ENCODE measurements at places on chromosomes 11 and 22.

- no peak for DNase-seq
Observed at GRCh38 chr11:1586699-1587098, 1.6 kb upstream of the KRTAP5-1 start.

GRCh38 chr11:66450560-66450959, 11.9 kb upstream of the MRPL11 start:
- DNase-seq: no peak

GRCh38 chr11:68116974-68117373, 4.2 kb downstream of the CHKA start:
- DNase-seq: no peak

DNA sequence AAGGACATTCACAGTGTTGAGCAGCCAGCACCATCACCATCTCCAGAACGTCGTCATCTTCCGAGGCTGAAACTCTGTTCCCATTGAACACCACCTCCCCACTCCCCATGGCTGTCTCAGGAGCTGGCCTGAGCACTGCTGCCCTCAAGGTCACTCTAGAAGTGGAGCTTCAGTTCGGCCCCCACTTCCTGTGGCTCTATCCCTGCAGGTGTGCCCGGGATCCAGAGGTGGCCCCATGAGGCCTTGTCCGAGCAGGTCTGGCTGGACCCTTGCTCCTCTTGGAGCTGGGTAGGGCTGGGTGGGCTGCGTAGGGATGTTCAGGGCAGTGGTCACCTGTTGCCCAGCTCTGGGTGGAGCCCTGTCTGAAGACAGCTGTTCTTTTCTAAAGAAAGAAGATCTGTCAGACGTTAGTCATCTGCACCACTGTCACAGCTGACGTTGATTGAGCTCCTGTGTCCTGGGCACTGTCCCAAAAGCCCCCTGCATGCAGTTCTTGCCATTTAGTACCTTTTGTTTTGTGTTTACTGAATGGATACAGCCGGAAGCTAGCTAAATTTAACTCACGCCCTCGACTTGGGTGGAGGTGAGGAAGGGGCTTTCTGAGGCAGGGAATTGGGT, 75.5 kb upstream of the CLDN5 start:
- no peak for DNase-seq

DNA sequence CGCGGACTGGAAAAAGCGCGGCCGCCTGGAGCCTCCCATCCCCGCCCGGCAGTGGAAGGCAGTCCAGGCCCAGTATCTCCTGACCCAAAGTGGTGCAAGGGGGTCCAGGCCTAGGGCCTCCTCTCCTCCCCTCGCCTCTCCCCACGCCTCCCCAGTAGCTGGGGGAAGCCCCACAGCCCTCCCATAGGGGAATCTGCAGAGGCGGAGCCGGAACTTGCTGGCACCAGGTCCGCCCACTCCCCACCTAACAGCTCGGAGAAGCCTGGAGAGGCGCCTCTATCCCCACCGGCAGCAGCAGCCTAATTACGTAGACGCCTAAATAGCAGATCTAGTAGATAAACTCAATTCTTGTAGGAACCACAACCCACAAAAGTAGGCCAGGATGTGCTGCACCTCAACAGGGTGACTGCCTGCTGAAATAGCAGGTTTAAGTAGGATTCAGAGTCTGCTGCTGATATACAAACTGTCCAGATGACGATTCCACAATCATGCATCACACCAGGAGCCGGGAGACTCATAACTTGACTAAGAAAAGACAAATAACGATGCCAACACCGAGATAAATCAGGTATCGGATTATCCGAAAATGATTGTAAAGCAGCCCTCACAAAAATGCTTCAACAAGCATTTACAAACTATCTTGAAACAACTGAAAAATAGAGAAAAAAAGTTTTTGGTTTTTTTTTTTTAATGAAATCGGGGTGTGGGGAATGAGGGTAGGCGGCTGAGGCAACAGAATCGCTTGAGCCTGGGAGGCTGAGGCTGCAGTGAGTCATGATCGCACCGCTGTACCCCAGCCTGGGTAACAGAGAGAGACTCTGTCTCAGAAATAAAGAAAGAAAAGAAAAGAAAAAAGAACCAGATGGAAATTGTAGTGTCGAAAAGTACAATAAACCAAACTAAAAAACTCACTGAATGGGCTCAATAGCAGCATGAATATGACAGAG, 11.4 kb upstream of the BRD1 start:
- DNase-seq: no peak

DNA sequence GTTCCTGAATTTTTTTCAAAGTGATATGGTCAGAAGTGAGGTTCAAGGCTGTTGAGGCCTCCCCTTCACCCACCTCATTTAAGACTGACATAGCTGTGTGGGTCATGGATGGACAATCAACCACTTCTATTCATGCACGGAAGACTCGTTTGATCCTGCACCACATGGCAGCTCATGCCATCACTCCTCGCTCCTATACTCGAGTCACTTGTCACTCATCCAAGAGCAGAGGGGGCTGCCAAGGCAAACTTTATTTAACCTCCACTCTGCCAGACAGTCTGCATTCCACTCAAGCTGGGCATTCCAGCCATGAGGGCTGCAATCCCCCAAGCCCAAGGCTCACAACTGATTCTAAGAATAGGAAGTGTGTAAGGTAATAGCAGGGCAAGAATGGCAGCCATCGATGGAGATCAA, 34.1 kb downstream of the SNX19 start:
- DNase-seq: no peak

GRCh38 chr22:37459206-37459605, 27.0 kb downstream of the MFNG start:
- DNase-seq: no peak

DNA sequence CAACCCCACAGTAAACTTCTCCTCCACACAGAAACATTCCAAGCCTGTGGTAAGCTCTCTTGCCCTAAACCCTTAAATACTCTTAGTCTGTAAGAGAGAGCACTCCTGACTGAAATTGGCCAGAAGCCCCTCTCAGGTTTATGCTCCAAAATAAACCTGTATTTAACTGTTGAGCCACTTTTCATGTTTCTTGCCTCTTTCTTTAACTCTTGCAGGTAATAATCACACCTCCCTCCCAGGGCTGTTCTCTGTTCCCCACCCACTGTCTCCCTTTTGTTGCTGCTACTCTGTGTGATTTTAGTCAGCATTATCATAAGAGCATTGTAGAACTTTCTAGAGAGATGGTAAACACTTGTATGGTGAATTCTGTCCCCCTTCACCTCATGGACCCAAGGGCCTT, 2.1 kb upstream of the IFT27 start:
- no peak for DNase-seq

GRCh38 chr11:110431051-110431672, 1.4 kb downstream of the FDX1 start:
- no peak for DNase-seq

DNA sequence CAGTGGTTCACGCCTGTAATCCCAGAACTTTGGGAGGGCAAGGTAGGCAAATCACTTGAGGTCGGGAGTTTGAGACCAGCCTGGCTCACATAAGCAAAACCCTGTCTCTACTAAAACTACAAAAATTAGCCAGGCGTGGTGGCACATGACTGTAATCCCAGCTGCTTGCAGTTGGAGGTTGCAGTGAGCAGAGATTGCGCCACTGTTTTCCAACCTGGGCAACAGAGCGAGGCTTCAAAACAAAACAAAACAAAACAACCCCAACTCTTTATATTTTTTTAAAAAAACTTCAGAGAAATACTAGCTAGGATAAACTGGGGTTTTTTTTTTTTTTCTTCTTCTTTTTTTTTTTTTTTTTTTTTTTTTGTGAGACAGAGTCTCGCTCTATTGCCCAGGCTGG, 31.8 kb upstream of the RAPSN start:
- DNase-seq: no peak

GRCh38 chr22:32534252-32535235, 59.9 kb downstream of the FBXO7 start:
- DNase-seq: no peak

DNA sequence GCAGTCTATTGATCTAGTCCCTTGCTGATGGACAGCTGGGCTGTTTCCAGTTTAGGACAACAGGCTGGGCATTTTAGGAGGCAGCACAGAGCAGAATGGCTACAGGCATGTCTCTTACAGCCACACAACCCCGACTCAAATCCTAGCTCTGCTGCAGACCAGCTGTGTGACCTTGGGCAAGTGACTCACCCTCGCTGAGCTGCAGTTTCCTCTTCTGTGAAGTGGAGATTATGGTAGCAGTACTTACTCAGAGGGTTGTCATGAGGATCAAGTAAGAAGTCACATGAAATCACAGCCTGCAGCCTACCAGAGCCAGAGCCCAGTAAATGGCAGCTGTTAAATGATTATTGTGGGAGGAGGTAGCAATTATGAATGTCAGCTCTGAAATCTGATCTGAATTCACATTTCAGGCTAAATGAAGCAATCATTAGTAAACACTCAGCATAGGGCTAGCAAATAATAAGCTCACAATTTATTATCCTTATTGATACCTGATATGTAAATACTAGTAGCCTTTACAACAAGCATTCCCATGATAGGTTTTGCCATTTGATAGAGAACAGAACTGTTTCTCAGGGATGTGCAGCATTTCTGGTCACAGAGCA, 58.9 kb downstream of the MYEOV start:
- no peak for DNase-seq

DNA sequence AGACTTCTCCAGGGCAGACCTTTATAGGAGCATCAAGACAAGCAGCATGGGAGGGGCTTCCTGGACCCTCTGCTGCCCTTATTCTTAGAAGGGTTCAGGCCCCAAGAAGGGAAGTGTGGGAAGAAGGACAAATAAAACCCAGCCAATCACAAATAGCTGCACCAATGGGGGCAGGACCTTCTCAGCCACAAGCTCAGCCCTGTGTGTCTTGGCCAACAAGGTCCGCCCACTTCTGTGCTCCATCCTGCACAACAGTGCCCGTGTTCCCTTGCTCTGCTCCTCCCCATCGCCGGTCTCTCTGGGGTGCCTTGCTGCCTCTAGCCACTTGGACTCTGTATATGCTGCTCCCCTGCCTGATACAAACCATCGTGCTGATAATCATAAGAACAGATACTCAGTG, 86.1 kb downstream of the NAT10 start:
- DNase-seq: no peak

DNA sequence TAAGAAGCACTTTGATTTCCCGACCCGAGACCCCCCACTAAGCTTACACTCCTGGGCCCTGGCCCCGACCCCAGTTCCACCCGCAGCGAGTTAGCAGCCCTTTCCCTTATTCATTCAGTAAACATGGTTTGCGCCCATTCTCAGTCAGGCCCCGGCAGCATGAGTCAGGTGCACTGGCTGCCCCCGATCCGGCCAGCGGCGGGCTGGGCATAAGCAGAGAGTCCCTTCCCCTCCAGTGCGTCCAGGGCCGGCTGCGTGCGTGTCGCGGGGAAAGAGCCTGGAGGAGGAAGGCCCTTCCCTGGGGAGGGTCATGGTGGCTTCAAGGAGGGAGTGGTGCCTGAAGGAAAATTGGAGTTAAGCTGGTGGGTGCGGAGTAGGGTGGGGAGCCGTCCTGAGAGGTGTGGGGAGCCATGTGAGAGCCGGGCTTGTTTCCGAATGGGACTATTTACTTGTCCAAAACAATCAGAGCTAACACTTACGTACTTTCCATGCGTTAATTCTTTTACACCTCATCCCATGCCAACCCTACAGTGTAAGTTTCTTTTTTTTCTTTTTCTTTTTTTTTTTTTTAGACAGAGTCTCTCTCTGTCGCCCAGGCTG, 657 bp downstream of the IGHMBP2 start:
- no peak for DNase-seq

GRCh38 chr11:78244546-78245255, 56.0 kb downstream of the USP35 start:
- no peak for DNase-seq

DNA sequence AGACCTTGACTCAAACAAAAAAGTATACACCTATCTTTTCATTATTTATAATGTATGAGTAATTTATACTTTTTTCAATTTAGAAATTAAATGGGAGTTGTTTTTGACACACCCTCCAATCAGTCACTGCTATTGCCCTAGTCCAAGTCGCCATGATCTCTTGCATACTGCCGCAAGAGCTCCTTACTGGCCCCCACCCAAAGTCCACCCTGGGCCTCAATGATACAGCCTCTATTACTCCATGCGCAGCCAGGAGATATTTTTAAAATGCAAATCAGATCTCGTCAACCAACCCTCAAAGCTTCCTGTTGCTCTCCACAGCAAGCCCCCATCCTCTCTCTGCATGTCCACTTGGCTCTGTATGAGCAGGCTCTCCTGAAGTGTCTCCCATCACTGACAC, 12.8 kb upstream of the LMO1 start:
- no peak for DNase-seq

DNA sequence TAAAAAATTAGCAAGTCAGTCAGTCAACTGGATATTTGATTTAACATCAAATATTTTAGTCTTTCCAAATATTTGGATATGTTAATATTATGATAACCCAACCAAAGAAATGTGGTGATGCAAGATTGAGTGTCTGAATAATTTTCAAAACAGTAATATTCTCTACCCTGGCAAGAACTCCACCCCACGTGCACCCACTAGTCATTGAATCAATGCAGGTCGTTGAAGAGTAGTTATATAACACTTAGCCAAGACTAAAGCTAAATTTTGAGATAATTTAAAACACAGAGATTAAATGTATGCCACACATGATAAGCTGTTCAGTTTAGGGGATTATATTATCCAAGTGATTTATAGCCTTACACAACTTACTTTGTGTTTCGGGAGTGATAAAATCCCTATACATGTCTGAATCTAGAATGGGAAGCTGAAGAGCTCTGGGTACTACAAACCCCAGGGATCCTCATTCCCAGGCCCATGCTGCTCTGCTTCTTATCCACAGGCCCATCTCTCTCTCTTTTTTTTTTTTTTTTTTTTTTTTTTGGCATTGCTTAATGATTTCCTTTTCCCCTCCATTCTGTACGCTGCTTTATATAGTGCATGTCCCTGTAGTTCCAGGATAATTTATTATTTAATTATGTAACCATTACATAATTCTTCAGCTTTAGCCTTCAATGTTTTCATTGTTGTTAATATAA, 392.9 kb downstream of the NTM start:
- DNase-seq: no peak
